NCI-H1694 (cell line): ENCODE measurements at places on chromosomes 6 and 20.

DNA sequence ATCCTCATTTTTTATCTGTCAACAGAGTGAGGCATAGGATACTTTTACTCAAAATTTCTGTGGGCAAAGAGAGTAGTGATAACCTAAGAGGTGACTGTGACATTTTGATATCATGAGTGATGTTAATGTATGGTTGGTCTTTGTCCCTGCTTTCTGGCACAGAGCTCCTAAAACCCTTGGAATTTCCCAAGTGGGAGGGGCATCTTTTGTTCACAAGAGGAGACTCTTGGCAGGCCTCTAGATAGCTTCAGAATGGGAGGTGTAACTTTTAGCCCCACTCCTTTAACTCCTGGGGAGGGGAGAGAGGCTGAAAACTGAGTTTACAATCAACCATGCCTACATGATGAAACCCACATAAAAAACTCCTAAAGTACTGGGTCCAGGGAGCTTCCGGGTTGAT lies 527.8 kb downstream of the RFPL4B start:
- no peak for DNase-seq

GRCh38 chr6:108619431-108620197 lies 58.9 kb downstream of the FOXO3 start:
- DNase-seq = no peak

- DNase-seq = no peak
Measured at GRCh38 chr6:112560651-112561050, 213.5 kb downstream of the RFPL4B start.

GRCh38 chr6:110492584-110492983 lies 16.2 kb upstream of the SLC22A16 start:
- DNase-seq = no peak

- no peak for DNase-seq
Measured at GRCh38 chr20:58007947-58008346, 220.5 kb downstream of the ANKRD60 start.

DNA sequence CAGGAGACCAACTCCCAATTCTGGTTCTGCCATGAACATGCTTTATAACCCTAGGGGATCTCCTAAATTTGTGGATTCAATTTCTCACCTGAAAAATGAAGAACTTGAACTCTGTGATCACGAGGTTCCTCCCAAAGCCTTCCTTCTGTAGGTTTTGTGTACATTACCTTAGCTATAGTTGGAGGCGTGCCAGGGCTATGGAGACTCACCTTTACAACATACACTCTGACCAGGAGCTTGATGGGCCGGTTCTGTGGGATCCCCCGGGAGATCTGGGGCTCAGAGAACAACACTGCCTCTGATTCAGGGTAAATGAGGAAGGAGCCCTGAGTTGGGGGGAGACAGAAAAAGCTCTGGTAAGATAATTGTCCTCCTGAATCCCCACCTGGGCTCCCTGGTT lies 34.1 kb downstream of the ERGIC3 start:
- DNase-seq = no peak

DNA sequence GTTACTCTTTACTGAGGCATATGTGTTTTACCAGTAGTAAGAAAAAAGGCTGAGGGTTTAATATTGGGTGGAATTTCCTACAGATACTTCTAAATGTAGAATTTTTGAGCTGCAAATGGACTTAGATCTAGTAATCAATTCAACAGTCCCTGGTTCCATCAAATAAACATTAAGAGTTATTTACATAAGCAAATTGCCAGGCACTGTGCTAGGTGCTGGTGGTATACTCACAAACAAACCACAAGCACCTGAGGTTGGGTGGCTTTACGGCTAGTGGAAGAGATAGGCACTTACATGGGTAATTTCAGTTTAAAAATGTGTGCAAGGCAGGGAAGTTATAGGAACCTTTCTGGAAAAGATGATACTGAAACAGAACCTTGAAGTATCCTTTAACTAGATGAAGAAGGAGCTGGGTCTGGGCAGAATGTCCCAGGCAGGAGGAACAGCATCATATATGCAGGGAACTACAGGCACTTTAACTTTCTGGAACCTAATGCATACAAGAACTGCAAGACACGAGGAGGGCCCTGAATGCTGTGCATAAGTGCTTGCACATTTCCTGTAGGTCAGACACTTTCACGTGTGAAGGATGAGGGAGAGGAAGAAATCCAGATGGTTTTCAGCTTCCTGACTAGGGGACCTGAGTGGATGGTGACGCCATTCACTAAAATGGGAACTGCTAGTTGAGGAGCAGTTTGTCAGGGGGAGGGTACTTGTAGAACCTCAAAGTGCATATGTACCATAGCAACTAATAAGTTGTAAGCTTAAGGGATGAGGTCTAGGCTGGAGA lies 4.5 kb downstream of the CCN6 start:
- DNase-seq = no peak
